ENCODE measurements at places on chromosomes 2 and 18. TPM values are rescaled to one million over a fixed set of nuclear protein-coding genes. Genes with fewer than 3 reads are reported as not detected.

Gene NYAP2
- total RNA-seq = not detected

GRCh38 chr18:8793445-8794155, 88.2 kb downstream of the MTCL1 start:
- no peak overlapping the region for H3K27ac ChIP-seq
- H3K36me3 ChIP-seq = no peaks in the 10 kb centered on the region
- no peak for DNase-seq
- no peaks in the 10 kb centered on the region for H3K4me1 ChIP-seq
- no peak overlapping the region for H3K4me3 ChIP-seq
- no peaks in the 10 kb centered on the region for H3K27me3 ChIP-seq

- DNase-seq = no peak
- H3K27ac ChIP-seq = no peak overlapping the region
- no peaks in the 10 kb centered on the region for H3K36me3 ChIP-seq
- H3K27me3 ChIP-seq = no peaks in the 10 kb centered on the region
Measured at GRCh38 chr2:196286821-196287220, 115.4 kb upstream of the STK17B start.

DNA sequence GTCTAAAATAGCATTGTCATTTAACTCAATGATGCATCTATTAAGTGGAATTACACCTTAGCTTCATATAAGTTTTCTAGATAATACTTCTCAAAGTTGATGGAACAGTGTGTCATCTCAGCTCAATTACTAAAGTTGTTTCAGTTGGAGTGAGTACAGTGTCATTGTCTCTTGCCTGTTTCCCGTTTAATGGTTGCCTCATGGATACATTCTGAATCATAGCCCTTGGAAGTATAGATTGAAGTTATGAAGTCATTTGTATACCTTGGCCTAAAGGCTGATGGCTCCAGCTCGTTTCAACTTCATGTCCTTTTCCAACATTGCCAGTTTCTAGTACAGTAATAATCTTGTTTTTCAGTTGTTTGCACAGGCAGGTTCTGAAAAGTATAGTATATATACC, 130.5 kb upstream of the NOSTRIN start:
- no peak overlapping the region for H3K4me3 ChIP-seq
- DNase-seq = no peak
- H3K27me3 ChIP-seq = no peaks in the 10 kb centered on the region
